SK-N-SH (cell line): ENCODE measurements at places on chromosomes 4 and X.
A peak's percentile ranks its signal among the peaks of the same experiment; 100 is the strongest.

- no peak for DNase-seq
Observed at GRCh38 chrX:15860921-15861320, 6.3 kb upstream of the AP1S2 start.

DNA sequence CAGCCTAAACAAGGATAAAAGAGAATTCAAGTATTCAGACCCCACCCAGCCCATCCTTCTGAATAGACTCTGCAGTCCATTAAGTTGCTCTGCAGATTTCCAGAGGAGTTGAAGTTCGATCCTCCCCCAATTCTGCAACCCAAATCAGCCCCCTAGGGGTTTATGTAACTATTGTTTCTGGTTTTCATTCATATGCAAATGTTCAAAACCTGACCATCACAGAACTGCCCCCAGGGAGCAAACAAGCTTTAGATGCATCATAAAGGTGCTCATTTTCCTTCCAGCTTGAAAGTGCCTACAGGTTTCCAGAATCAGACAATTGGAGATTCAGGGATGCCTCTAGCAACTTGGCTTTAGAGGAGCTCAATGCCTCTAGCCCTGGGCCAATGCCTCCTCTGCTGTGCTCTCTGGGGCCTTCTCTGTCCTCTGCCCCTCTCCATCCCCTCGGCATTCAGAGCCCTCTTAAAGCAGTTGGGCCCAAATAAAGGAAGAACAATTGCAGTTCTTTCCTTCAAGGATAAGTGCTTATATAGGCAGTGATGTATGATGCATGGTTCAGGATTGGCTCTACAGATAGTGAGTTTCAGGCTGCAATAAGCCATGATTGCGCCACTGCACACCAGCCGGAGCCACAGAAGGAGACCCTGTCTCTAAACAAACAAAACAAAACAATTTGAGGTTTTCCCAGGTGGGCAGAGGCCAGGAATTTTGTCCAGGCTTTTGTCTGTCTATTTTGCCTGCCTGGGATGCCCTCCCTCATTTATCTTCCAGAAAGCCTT lies 23.5 kb upstream of the SPINK2 start:
- DNase-seq, result no peak

GRCh38 chr4:169124661-169125060 lies 114.6 kb upstream of the CBR4 start:
- peak; percentile 36 for DNase-seq

DNA sequence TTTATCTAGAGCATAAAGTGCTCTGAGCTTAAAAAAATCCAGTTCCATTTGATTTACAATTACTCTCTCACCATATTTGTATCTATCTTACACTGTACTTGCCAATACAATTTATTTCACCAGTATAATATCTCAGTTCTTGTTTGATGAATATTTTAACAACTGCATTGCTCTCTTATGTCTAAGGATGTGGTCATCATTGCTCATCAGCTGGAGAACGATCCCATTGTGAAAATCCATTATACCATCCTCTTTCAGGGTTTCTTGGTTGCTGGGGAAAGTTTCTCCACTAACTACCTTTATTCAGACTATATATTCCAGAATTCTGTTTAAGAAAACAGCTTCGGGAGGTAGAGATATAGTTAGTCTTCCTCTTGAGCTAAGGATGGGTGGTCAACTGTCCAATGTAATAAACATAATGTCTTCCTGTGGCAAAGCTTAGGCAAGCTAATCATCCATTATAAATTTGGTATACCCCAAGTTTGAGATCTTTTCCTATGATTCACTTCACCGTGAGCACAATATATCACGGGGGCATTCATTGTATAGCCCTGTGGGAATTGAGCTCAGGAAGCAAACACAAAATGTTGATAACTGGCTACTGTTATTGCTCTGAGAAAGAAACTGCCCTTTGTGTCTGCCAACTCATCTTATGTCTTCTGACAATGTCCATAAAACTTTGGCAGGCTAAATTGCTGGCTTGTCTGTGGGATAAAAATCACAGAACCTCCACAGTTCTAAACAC lies 2361.9 kb downstream of the ARAP2 start:
- DNase-seq, result no peak

DNA sequence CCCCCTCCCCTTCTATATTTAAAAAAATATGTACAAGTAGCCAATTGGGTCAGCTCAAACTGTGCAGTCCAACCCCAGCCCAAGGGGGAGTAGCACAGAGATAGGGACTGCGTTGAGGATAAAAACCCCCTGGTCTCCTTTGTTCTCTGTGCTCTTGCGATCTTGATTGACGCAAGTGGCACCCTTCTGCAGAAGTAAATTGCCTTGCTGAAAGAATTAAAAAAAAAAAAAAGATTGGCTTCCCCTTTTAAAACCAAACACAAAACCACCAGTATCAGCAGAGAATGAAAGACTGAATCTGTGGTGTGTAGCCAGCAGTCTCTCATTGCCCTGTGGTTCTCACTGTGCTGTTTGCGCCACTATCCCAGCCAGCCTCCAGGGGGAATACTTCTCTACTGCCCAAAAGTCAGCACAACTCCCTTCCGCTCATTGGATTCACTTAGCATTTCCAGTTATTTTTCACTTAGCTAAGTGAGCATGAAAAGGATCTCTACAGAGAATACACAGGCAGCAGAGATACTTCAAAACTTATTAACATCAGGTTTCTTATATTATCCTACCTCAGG lies 29.7 kb downstream of the MANBA start:
- DNase-seq, result no peak

DNA sequence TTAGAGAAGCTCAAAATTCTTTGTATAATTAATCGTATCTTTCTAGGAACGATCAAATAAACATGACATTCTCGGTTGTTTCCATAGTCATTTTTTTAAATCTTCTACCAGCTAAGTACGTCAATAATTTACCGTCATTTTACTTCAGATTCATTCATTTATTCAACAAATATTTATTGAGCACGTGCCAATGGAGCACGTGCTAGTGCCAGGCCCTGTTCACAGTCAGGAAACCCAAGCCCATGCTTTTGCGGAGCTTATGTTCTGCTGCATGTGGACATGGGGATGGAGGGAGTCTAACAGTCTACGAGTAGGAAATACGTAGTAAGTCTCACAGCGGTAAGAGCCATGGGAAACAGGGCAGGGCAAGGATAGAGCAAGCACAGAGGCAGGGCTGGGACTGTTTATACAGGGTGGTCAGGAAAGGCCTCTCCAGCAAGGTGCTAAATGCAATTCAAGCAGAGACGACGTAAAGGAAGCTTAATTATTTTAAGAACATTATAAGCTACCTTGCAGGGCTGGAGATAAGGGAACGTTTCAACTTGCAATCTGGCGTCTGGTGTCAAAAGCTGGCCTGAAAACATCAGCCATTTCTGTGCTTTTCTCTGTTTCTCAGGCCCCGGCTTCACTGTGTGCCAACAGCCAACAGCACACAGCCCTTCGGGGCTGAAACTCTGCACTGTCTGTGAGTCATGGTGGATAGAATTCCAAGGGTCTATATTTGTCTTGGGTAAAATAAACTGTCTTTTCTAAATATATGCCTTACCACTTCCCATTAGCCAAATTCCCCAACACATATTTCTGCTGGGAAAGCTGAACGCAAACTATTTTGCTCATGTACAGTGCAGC lies 517.1 kb upstream of the ZFP42 start:
- DNase-seq, result no peak

DNA sequence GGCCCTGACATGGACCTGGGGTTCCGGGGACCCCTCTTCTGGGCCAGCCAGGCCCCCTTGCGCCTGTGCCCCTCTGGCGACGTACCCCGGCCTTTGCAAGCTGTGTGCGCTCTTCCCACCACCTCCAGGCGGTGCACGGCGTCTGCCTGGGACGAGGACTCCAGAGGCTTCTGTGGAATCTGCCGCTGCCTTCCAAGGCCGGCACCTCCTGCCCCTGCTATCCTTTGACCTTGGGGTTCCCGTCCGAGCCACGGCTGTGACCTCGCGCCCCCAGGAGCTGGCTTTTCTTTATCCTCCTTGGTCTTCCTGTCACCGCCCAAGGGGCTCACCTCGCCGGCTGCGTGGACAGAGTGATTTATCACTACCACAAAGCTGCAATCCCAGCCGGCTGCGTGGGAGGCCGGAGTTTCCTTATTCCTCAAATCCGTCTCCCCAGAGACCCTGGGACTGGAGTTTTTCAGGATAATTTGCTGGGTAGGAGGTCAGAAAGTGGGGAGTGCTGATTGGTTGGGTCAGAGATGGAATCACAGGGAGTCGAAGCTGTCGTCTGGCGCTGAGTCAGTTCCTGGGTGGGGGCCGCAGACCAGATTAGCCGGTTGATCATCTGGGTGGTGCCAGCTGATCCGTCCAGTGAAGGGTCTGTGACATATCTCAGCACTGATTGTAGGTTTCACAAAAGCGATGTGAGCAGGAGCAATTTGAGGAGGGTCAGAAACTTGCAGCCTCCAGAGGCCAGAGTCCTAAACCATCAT lies 19.8 kb upstream of the PLCXD1 start:
- DNase-seq, result no peak

- DNase-seq, result no peak
Observed at GRCh38 chr4:866761-867390, 40.9 kb upstream of the CPLX1 start.

DNA sequence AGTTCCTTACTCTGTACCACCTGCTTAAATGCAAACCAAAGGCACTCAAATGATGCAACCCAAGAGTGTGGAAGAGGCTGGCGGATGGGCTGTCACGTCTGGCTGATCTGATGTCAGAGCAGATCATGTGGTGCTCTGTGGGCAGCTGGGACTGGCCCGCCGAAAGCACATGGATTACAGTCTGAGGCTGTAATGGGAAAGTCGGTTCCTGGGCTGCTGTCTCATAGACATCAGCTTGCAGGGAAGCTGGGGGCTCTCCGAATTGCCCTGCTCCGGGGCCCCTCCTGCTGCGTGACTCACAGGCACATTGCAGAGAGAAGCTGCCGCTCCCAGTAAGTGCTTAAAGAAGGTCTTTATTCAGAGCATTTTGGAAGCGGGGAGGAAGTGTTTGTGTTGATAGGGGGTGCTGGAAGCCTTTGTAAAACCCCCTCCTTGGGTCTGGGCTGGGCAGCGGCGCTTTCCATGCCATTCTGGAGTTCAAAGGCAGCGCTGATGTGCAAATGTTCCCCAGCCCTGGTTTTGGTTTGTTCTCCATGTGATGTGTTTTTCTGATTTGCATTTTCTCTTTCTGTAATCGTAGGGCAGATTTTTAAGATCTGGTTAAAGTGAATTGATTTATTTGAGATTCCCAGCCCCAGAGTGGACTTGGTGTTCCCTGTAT lies 181.1 kb downstream of the LARP7 start:
- peak; percentile 86 for DNase-seq

DNA sequence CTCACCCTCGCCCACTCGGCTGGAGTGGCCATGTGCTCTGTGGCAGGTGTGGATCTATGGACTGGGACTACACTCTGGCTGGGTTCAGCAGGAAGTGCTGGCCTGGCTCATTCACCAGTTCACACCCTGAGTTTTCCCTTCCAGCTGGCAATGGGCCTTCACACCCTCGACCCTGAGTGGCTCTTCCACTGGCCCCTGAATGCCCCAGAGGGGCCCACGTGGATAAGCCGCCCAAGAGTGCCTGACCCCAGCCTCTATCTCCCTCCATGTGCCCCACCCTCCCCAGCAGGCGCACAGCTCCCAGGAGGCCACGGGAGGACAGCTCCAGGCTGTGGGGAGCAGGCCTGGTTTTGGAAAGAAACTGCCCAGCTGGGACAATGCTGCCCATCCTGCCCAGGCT lies 234.1 kb downstream of the AFAP1 start:
- DNase-seq, result no peak

DNA sequence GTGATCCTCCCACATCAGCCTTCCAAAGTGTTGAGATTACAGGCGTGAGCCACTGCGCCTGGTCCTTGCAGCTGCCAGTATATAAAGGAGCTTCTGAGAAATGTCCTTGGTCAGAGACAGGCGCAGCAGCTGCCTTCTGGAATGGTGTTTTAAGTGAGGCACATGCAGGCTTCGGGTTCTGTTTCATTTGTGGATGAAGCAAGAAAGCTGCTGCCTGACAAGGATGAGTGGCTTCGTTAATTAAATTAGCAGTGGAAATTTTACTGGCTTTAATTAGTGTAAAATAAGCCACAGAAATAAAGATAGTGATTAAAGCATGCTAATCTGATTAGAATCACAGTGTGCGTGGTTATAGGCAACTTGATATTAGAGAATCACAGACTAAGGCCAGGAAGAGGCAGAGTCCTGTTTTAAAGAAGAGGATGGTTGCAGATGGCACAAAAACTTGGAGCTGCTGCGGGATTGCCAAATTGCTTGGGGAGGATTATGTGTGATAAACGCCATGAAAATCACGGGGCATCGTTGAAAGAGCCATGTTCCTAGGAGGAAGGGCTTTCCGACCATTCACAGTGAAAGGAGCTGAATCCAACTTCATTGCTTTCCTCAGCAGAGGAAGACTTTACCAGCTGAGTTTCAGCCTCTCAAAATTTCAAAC lies 348.4 kb upstream of the FAT1 start:
- DNase-seq, result peak; percentile 28

DNA sequence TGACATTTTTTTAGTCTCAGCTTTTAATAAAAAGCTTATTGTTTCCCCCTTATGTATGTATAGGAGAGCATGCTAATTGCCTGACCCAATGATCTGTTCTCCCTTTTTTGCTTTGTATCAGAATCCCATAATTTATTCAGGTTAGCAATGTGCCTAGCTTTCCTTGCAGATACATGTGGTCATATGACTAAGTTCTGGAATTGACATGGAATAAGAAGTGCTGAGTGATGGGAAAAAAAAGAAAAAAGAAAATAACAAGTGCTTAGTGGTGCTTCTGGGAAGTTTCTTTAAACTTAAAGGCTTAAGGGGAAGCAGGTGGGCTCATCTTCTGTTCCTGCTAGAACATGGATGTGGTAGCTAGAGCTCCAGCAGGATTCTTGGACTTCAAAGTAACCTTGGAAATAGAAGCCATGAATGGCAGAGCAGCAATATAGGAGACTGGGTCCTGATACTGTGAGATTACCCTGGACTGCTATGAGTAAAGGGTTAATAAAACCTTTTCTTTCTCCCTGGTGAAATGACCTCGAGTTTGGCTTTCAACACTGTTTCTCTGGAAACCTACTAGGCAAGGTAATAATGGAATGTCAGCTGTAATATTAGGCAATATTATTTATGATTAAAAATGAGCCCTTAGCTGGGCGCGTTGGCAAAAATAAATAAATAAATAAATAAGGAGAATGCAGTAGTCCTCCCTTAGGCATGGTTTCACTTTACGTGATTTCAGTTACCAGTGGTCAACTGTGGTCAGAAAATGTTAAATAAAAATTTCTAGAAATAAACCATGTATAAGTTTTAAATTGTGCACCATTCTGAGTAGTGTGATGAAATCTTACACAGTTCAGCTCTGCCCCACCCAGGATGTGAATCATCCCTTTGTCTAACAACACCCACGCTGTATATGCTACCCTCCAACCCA lies 16.7 kb upstream of the RBM41 start:
- DNase-seq, result no peak

GRCh38 chr4:148831945-148832344 lies 389.7 kb upstream of the NR3C2 start:
- no peak for DNase-seq

- DNase-seq, result no peak
Observed at GRCh38 chr4:164924670-164925238, 47.8 kb downstream of the APELA start.

GRCh38 chr4:1300466-1301455 lies 11.1 kb downstream of the MAEA start:
- DNase-seq, result peak; percentile 10

- no peak for DNase-seq
Observed at GRCh38 chr4:13918110-13918509, 290.6 kb upstream of the BOD1L1 start.
